Ascending aorta (tissue), 2 donors: ENCODE measurements at places on chromosomes 7 and 10. TPM values are rescaled to one million over a fixed set of nuclear protein-coding genes. Genes with fewer than 3 reads are reported as not detected.

MTG1 gene
- 37.8 TPM for total RNA-seq

- no peak for DNase-seq
Observed at GRCh38 chr7:12389089-12389700, 14.5 kb downstream of the VWDE start.

GRCh38 chr10:58239561-58240169 is 28.0 kb downstream of the IPMK start:
- no peak for DNase-seq

UCMA gene
- not detected for total RNA-seq

DNA sequence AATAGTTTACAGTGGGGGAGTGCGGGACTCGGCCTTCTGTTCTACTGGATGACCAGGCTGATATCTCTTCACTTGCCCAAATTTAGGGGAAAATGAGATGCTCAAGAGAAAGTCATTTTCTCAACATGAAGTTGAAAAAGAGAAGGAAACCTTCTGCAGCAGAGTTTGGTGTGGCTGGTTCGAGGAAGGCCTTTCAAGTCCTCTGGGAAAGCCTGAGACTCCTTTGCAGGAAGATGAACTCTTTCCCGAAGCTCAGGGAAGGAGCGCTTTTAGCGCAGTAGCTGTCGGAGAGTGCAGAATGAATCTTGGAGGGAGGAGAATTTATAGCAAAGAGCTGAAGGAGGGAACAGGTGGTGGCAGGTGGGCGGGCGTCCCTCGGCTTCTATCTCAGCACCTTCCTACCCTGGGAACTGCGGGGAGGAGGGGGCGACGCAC is at the start of gene ATOH7:
TSS of gene ATOH7 (minus strand) at position 297 of the 435 bp plus-strand sequence. CDS start 436 bp downstream, outside the sequence.
- DNase-seq: no peak

SPDYE2B gene
- total RNA-seq: not detected
